ENCODE measurements at places on chromosomes 2 and 18.

DNA sequence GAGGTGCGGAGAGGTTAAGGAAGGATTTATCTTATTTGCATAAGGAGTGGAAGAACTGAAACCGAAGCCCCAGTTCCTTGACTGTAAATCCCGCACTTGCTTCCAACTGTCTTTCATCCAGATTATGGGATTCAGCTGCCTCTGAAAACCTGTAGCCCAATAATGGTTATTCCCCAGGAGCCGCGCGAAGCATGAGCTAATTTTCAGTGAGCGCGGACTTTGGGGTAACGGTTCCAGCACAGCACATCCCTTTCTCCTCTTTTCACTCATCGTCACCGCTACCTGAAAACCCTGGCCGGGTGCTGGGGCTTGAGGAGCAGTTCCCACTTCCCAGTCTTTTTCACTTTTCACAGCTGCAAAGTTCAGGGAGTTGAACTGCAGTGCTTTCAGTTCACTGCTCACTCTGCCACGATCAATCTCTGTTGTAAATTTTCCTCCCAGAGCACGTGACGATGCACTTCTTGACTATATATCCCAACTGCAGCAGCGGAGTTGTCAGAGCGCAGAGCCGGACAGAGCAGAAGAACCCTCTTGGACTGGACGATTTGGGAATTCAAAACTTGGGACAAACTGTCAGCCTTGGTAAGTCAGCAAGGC lies at the start of gene KCNE4:
TSS of gene KCNE4 (plus strand) at position 498 of the 597 bp plus-strand sequence. CDS start 641 bp downstream, outside the sequence.
- peak; percentile 79 for DNase-seq

- DNase-seq, result no peak
Measured at GRCh38 chr18:13435586-13436333, 217.2 kb downstream of the LDLRAD4 start.

DNA sequence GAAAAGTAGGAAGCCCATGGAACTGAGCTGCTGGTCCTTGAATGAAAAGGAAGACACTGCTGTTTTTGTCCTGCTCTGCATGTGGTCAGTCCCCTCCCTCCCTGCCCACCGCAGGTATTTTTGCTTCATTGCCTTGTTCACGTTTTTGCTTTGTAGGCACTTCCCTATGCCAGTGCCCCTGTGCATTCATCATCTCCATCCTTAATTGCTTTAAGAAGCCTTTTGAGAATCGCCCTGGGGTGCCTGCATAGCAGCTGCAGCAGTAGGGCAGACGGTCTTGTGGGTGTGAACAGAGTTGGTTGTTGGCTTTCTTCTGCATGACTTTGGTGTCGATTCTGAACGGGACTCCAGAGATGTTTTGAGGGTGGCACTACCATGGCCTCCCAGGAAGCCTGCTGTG lies 97.0 kb downstream of the CABLES1 start:
- no peak for DNase-seq

DNA sequence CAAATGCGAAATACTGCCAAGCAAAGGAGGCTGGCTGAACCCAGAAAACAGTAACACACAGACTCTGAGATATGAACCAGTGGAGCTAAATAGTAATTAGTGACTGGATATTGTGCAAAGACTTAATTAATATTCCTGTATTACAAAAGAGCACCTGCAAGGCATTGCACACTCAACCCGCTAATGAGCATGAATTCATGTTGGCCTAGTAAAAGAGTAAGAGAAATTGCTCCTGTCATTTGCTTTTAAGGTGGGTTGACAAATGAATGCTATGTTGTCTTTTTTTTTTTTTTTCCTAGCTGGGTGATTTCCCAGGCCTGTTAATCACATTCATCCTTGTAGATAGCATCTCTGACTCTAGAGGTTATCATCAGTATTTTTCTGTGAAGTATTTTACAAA lies 87.0 kb upstream of the CERS6 start:
- DNase-seq, result peak; percentile 30

DNA sequence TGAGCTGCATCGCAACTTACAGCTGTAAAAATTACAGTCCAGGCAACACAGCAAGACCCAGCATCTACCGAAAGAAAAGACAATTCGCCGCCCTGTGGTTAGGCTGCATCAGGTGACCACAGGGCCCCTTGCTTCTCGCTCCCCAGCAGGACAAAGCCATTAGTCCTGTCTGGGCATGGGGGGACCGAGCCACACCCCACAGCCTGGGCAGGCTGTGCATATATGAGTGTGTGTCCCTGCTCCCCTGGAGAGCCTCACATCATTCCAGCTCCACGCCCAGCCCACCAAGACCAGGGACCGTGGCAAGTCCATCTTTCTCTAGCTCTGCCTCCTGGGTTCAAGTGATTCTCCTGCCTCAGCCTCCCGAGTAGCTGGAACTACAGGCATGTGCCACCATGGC lies 33.9 kb downstream of the SNORC start:
- DNase-seq, result no peak

- DNase-seq, result no peak
Measured at GRCh38 chr18:35267809-35268208, 22.2 kb downstream of the ZSCAN30 start.

DNA sequence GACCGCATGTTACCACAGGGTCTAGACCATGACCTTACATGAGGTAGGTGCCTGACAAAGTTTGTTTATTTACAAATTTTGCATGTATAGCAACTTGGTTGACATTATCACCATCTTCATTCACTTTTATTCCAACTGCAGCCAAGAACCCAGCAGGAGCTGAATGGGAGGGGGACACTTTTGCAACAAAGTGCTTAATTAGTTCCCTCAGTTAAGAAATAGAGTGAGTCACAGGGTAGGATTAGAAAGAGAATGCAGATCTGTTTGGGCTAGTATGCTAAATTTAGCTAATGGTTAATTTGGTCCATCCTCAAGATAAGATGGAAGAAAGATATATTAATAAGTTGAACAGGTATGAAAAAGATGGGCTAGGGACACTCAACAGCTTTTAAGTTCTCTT lies 678.9 kb downstream of the ARHGAP15 start:
- no peak for DNase-seq

- no peak for DNase-seq
Measured at GRCh38 chr2:196195302-196195701, 23.9 kb upstream of the STK17B start.

DNA sequence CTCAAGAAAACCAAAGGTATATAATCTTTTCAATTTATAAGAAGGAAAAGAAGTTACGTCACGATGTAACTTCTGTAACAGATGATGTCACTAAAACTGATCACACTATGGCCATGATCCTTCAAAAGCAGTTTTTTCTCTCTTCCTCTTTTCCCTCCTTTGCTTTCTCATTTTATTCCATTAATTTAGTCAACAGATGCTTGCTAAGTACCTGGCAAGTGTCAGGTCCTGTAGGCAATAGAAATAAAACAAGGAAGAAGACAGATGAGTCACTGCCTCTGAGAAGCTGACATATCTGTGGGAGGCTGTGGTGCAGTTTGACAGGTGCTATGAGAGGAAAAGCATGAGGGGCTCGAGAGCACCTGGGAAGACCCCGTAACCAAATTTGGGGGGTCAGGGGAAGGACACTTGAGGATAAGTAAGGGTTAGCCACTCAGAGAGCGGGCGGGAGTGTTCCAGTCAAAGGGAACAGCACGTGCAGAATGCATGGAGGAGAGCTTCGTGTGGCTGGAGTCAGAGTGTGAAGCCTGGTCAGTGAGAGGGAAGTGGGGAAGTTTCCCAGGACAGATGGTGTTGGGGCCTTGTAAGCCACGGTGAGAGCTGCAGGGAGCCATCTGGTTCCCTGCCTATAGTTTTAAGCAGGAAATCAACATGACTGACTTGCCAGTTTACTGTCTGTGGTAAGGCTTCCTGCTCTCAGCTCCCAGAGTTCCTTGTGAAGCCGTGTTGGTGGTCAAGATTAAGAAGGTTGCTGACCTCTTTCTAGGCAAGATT lies 198.8 kb upstream of the FOSL2 start:
- no peak for DNase-seq

- DNase-seq, result peak; percentile 55
Measured at GRCh38 chr2:173653432-173653805, 298.7 kb downstream of the CDCA7 start.

DNA sequence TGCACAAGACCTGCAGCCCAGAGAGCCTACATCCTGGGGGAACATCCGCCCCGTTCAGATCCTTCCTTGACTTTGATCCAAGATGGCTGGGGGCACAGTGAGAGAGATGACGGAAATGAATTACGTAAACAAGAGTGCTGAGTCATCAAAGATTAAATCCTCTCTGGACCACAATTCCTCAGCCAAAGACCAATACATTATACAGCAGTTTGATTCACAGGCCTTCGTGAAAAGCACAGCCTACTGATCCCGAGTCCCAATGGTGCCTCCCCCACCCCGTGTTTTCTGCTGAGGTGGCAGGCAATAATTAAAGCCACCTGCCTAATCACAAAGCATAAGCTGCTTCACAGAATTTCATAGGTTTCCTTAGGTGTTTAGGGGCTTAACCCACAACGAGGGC lies 43.0 kb downstream of the MYO5B start:
- DNase-seq, result no peak

GRCh38 chr2:240472078-240472790 lies 36.8 kb downstream of the GPC1 start:
- DNase-seq, result no peak

- DNase-seq, result no peak
Measured at GRCh38 chr2:1680222-1681016, 63.9 kb downstream of the PXDN start.

GRCh38 chr2:19746611-19747309 lies 155.0 kb downstream of the TTC32 start:
- DNase-seq, result peak; percentile 59

- DNase-seq, result no peak
Measured at GRCh38 chr18:6683112-6683876, 46.2 kb upstream of the ARHGAP28 start.

DNA sequence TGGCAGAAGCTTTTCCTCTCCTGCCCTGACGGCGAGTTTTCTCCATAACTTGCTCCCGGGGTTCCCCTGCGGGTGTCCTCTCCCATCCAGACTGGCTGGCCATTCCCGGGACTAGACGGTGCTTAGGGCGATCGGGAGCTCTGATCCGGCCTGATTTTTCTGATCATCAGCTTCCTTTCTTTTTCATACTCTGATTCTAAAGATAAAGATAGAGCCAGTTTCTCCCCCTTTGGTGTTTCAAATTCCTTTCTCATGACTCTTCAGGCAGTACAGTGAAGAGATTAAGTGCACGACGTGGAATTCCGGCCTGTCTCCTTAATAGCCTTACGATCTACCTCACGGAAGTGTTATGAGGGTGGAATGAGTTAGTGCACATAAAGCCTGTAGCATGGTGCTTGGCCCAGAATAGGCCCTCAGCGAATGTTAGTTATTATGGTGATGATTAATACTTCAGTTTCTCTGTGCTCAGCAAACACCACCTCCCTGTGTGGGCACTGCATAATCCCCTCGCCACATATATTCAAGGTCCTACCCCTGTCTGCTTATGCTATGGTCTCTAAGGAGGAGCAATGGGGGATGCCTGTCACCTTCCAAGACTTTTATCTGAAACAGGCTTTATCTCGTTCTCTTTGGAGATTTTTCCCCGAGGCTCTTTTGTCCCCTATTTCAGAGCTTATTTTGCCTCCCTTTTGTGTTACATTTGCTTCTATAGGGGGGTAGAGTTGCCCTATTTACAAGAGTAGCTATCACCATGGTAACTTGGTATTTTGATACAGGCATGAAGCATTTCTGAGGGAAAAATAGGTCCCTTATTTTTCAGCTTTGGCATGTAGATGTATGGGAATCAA lies 254.8 kb downstream of the CDH2 start:
- DNase-seq, result peak; percentile 48

GRCh38 chr2:63818271-63818670 lies 23.4 kb upstream of the UGP2 start:
- DNase-seq, result peak; percentile 22

DNA sequence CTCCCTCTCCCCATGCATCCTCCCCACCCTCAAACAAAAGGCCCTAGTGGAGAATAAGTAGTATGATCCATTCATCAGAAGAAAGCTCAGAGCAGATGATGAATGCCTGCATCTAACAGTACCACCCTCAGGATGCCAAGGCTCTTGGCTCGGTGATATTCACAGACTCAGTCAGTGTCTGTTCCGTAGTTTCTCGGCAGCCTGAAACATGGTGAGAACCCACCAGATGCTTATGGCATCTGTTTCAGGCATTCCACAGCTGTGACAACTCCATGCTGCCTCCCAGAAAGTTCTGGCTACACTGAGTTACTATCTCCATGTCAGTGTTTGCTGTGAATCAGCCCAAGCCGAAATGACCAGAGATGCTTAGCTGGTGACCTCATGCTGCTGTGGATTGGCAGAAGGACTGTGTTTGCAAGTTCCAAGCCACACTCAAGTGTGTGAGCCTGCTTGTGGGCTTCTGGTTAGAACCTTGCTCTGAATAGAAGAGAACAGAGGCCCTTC lies 83.9 kb downstream of the WDSUB1 start:
- DNase-seq, result peak; percentile 41

GRCh38 chr2:177211576-177212105 lies 953 bp upstream of the HNRNPA3 start:
- no peak for DNase-seq

- no peak for DNase-seq
Measured at GRCh38 chr2:16154501-16155280, 214.3 kb downstream of the MYCN start.

GRCh38 chr2:70520825-70521224 lies 32.8 kb downstream of the TGFA start:
- no peak for DNase-seq

DNA sequence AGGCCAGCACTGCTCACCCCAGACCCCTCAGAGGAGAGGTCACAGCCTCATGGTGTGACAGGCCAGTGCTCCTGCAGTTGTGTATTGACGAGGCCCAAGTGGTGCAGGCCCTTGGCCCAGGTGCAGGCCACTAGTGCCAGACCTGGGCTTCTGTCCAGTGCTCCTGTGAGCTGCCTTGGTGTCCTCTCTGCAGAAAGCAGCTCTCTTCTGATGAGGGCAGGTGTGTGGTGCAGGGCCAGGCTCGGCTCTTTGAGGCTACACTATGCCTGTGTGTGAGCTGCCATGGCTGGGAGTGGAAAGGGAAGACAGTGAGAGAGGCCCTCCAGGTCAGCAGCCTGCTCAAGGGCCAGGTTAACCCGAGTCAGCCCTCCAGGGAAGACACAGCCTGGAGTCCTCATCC lies 17.1 kb downstream of the EHD3 start:
- no peak for DNase-seq

DNA sequence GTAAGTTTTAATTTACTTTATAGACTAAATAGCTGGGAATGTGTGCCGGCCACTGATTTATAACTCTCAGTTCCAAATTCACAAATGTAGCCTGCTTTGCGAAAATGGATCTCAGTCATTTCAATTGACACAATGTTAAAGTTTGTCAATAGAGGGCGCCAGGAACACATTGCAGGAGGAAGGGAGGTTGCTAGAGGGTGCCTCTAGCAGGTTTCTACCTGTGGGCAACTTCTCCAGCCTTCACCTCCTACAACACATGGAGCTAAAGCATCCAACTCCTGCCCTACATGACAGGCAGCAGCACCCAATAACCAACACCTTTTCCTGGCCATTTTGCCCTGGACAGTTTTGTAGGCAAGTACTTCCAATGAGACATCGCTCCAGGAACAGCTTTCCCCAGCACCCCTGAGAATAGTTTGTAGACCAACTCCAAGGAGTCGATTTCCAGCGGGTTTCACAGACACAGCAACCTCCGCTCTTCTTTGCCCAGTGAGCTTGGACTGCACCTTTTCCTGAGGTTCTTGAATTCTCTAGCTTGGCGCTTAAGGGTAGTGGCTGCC lies 784.8 kb upstream of the CDH2 start:
- DNase-seq, result peak; percentile 33
